Stimulated activated CD8-positive, alpha-beta memory T cell treated with anti-CD3 and anti-CD28 coated beads, Interleukin-4, amount 100 ng/mL, for 24 hours (primary cell): ENCODE measurements at places on chromosomes 3 and 15.

GRCh38 chr3:151841801-151842200 lies 27.9 kb downstream of the AADAC start:
- no peak for DNase-seq

GRCh38 chr15:63364399-63365272 lies 17.0 kb downstream of the CA12 start:
- DNase-seq, result no peak

GRCh38 chr15:92617549-92618520 lies 37.7 kb downstream of the FAM174B start:
- no peak for DNase-seq

DNA sequence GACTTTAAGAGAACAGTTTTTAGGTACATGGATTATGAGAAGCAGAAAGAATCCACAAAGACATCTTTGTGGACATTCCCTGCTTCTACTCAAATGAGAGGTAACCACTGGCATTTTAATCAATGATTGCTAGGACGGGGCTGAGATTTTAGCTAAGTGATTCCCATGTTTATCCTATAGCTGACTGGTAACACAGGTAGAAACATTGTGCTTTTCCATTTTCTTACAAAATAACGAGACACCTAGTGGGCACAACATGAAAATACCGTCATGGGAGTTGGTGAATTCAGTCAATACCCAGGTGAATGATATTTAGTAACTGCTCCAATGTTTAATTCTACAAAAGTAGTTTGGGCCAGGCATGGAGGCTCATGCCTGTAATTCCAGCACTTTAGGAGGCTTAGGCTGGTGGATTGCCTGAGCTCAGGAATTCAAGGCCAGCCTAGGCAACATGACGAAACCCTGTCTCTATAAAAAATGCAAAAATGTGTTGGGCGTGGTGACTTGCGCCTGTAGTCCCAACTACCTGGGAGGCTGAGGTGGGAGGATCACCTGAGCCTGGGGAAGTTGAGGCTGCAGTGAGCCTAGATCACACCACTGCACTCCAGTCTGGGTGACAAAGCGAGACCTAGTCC lies 37.2 kb upstream of the DENND4A start:
- no peak for DNase-seq

- no peak for DNase-seq
These were observed 8.1 kb downstream of the ARIH1 start for GRCh38 chr15:72482275-72482674.

DNA sequence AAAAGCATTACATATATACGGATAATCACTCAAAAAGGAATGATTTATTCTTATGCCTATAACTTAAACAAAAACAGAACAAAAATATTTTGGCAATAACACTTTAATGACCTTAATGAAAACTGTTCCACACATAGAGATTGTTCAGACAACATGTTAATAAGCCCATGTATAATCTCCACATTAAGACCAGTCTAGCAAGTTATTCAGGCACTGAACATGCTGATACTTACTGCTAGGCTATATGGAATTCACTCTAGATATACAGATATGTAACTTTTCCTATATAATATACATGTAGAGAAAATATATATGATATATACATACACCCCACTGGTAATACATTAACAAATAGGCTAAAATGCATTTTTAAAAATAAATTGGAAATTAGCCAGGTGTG lies 43.8 kb upstream of the USP50 start:
- no peak for DNase-seq

DNA sequence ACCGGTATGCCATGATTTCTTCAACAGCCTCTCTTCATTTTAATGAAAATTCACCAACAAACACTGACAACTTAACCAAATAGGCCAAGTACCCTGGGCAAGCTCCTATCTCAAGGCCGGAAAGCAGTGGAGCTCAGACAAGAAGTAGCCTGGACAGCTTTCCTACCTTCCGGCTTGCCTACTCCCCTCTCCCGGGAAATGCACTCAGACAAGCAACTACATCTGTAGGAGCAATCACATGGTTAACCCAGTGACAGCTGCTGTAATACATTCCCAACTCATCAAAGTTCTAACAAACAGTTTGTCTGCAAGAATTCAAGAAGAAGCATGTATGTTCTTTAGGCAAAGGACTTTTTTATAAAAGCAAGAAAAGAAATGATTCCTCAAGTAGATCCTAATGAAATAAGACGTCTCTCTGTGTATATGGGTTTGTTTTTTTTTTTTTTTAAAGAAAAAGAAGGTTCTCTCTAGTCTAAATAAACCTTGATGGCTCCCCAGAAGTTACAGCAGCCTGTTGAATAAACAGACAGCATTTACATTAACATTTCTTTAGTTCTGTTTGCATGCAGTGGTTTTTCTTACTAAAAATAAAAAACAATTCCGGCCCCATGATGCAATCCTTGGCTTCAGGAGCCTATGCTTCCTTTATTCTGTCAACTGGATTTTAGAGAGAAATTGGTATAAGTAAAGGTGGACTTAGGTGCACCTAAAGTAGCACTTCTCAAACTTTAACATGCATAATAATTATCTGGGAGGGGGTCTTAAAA lies 278.7 kb downstream of the NEK10 start:
- no peak for DNase-seq

GRCh38 chr3:16378415-16378814 lies 113.4 kb downstream of the OXNAD1 start:
- DNase-seq, result no peak

- DNase-seq, result no peak
These were observed 28.9 kb upstream of the BHLHE40 start for GRCh38 chr3:4950351-4950784.

DNA sequence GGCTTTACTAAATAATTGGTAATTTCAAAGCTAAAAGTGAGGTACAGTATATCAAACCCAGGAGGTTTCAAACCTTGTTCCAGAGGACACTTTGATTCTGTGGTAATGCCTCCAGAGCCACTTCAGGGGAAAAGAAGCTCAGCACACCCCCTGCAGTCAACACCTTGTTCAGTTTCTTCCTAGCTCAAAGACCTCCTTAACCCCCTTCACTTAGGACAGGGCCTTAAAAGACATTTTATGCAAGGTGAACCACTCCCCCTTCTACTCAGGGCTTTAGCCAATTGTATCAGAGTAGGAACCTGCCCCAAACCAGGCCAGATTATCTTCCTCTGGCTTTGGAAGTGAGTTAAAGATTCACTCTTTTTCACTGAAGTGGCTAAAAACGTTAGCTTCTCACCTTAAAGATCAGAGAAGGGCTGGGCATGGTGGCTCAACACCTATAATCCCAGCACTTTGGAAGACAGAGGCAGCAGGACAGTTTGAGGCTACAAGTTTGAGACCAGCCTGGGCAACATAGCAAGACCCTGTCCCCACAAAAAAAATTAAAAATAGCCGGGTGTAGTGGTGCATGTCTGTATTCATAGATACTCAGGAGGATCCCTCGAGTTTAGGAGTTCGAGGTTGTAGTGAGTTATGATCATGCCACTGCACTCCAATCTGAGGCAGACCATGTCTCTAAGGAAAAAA lies 3.4 kb downstream of the DENND6A start:
- no peak for DNase-seq

GRCh38 chr3:89217148-89217685 lies 109.8 kb downstream of the EPHA3 start:
- DNase-seq, result no peak

- no peak for DNase-seq
These were observed 115.7 kb downstream of the SERPINI1 start for GRCh38 chr3:167851171-167851570.

GRCh38 chr3:14398797-14399106 lies 3.7 kb upstream of the SLC6A6 start:
- no peak for DNase-seq

DNA sequence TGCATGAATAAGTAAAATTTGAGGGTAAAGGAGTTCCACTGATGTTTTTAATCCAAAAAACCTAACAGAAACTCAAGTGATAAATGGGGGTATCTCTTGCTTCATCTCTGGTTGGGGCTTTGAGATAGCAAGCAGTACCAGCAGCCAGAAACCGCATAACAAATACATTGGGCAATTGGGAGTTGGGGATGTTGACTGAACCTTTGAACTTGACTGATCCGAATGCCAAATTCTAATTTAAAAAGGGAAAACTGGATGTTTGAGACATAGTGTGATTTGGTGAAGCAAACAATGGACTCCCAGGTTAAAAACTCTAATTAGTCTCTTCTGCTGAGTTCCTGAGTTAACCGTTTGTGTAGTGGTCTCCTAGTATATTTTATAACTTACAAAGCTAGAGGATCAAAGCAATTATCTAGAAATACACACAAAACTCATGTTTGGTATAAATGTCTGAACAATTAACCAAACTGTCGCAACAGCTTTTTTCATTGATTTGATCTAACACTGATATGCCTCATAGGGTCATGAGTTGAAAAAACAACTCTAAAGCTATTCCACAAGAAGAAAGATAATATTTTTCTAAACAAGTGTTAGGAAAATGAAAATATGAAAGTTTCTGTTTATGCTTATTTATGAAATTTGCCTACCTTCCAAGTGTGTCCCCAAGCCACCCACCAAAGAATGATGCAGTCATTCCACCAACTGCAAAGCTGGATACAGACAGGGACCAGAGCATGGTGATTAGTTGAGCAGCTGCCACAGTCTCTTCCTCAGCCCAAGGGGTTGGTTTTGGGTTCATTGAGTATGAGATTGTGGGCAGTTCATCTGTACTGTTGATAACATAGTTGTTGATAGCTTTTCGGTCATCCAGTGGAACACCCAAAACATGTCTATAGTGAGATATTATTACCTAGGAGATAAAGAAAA lies 12.4 kb downstream of the SLC2A2 start:
- DNase-seq, result no peak

GRCh38 chr3:134628884-134629283 lies 21.9 kb downstream of the KY start:
- DNase-seq, result no peak

- DNase-seq, result no peak
These were observed 20.6 kb upstream of the KBTBD12 start for GRCh38 chr3:127894481-127894880.

- DNase-seq, result no peak
These were observed 66.6 kb upstream of the TGFBR2 start for GRCh38 chr3:30539772-30540171.

DNA sequence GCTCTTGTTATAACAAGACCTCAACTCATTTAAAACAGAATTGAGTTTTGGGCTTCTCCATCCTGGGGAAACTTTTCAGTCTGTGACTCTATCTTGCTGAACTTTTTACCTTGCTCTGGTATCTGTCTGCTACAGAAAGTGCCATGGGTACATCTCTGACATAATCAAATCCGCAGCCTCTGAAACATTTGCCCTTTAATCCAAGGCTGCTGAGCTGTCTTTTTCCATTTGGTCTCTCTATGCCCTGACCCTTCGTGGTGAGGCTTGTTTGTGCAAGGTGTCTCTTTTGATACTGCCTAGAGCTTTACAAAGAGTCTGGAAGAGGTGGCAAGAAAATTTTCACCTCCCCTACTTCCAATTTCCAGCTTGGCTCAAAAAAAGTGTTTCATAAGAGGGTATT lies 11.3 kb downstream of the TMEM108 start:
- DNase-seq, result no peak
